NCI-H1048 (cell line): ENCODE measurements at places on chromosomes 1 and 21.

DNA sequence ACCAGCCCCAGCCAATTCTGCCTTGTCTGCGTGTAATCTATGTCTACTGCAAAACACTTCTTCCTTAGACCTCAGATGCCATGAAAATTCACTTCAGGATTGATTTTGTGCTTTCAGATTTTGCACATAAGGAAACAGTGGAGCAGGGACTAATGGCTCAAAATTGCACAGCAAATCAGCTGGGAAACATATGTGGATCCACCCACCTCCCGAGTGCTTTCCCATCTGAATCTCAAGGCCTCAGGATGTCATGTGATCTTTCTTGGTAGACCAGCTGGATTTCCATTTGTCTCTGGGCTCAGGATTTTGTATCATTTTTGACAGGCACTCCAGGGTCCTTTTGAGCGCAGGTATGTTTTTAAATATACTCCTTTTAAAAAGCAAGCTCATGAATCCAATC lies 158.6 kb downstream of the MIS18A start:
- DNase-seq: no peak

DNA sequence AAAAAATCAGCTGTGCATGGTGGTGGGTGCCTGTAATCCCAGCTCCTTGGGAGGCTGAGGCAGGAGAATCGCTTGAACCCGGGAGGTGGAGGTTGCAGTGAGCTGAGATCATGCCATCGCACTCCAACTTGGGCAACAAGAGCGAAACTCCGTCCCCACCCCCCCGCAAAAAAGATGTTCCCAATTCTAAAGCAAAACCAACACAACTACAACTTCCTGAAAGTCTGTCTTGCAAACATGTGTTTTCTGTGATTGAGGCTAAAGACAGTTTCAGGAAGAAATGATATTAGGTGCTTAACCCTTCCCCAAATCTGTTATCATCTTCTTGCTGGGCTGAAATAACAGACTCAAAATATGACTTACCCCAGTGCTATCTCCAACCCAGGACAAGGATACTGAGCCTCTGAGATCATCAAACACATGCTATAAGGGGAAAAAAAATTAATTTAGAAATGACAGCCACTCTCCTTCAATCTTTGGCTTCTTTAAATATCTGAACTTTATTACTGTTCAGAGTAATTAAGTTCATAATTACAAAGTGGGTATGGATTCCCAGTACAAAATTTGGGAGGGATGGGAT lies 28.5 kb downstream of the SORT1 start:
- no peak for DNase-seq

DNA sequence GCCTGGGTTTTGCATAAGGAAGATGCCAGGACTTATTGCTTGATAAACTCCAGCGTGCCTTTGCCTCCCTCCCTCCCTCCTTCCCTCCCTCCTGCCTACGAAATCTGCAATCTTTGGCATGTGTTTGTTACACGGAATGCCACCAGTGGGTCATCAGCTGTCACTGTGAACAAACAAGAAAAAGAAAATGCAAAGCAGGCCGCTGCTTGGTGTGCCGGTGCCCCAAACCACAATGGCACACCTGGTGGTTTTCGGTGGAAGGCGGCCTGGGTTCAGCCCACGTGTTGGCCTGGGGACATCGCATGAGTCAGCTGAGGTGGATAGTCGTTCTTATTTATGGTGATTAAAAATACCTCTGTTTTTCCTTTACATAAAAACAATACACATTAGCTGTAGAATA lies 16.3 kb upstream of the IFNLR1 start:
- DNase-seq: no peak

- no peak for DNase-seq
These were observed 14.0 kb downstream of the SFPQ start for GRCh38 chr1:35178874-35179380.

DNA sequence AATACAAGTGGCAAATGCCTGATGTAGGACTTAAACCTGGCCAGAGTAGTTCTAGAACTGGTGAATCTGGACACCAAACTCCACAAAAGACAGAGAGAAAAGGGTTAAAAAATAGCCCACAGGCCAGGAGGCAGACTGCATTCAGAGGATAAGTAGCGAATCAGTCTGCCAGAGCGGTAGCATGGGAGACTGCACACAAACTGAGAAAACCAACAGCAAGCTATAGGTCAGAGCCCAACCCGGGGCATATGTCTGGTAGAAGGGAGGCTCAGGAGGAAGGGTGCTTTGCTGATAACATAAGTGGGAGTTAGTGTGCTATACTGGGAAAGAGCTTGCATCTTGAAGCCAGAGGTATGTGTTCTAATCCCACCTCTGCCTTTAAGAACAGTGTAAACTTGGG lies 4.0 kb downstream of the LRRC53 start:
- DNase-seq: no peak

DNA sequence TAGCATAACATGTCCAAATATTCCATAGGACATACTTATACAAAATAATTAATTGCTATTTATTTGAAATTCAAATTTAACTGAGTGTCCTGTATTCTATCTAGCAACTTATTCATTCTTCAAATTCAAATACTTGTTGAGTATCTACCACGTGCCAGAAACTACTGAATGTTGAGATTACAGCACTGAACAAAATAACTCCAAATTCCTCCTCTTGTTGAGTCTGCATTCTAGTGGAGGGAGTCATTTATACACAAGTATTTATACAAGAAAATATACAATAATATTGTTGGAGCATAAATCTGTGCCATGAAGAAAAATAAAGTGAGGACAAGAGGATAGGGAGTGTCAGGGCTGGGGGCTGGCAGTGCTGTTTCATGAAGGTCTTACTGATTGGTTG lies 43.7 kb upstream of the CDC42BPA start:
- no peak for DNase-seq

DNA sequence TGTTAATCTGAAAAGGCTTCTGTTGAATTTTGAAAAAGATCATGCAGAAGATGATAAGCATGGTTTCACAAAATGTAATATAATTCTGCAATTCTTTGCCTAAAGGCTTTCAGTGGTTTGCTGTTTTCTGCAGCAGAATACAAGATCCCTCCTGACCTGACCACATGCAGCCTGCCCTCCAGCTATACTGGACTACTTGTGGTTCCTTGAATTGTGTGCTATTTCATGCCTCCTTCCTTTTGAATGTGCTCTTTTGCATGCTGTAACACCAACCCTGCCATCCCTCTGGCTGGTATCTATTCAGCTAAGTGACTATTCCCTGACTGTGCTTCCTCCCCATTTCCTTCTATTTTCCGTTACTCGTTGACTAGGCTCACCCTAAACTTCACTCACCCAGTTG lies 55.5 kb downstream of the CACNA1E start:
- DNase-seq: no peak

DNA sequence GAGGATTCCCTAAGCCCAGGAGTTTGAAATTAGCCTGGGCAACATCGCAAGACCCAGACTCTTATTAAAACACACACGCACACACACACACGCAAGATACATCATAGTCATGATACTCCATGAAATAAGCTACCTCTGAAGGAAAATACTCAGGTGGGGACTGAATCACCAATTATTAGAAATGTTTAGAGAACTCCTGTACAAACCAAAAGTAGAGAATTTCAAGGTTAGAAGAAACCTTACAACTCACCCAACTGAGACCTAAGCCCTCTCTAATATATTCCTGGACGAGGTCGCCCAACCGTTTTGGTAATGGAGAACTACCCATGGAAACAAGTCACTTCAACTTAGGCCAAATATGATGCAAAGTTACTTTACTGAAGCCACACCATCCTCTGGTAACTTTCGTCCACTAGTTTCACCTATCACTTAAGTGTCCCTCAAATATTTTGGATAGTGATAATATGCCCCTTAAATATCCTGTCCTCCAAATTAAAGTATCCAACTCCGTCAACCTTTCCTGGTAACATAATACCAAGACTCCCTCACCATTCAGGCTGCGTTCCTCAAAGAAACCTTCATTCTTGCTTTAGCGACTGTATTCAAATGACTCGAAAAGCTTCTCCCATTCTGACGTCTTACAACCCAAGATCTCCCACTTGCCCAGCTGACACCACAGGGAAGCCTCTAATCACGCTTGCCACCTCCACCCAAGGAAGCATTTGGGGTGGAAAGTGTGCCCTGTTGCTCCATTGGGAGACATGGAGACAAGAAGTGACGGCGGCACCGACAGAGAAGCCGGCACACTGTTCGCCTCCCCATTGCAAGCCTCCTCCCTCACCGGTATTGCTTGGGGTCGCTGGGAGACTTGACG lies 856 bp downstream of the NRDC start:
- no peak for DNase-seq

GRCh38 chr21:42097274-42097673 lies 26.2 kb downstream of the UMODL1 start:
- DNase-seq: no peak

DNA sequence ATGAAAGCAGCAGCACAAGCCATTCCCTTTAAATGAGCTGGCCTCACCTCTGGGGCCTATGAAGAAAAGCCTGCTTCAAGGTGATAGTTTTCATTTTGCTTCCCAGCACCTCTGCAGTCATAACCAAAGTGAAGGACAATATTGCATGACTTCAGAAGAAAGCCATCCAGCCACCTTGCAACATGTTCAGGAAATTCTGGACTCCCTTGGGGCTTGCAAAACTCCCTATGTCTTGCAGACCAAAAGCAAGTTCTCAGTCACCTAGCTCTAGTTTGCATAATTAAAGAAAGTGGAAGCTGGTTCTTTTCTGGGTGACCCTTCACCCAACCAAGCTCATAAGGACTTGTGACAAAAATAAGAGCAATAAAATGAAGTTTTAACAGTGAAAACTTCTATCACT lies 87.6 kb downstream of the GFI1 start:
- DNase-seq: no peak

DNA sequence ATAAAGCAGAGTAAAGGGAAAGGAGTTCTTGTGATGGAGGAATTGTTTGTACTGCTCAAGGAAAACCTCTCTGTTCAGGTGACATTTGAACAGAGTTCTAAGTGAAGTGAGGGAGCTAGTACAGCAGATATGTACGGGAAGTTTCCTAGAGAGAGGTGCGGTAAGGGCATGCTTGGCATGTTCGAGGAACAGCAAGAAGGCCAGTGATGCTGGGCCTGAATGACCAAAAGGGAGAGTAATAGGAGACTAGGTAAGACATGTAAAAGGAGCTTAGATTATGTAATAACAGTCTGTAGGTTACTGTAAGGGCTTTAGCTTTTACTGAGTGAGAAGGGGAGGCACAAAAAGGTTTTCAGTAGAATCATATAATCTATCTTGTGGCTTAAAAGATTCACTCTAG lies 63.9 kb downstream of the PIK3R3 start:
- DNase-seq: no peak

DNA sequence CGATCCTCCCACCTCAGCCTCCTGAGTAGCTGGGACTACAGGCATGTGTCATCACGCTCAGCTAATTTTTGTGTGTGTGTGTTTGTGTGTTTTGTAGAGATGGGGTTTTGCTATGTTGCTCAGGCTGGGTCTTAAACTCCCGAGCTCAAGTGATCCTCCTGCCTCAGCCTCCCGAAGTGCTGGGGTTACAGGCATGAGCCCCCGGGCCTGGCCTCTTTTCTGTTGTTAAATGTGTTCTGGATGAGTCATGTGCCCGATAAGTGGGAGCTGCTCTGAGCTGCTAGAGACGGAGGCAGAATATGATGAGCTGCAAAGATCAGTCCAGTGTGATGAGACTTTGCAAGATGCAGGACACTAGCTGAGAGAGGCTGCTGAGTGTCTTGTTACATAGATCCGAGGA lies 75.5 kb downstream of the VPS13D start:
- DNase-seq: no peak

GRCh38 chr1:185042737-185043136 lies 2.6 kb upstream of the RNF2 start:
- DNase-seq: no peak

- DNase-seq: no peak
These were observed 17.7 kb downstream of the PTPRC start for GRCh38 chr1:198656500-198656932.

DNA sequence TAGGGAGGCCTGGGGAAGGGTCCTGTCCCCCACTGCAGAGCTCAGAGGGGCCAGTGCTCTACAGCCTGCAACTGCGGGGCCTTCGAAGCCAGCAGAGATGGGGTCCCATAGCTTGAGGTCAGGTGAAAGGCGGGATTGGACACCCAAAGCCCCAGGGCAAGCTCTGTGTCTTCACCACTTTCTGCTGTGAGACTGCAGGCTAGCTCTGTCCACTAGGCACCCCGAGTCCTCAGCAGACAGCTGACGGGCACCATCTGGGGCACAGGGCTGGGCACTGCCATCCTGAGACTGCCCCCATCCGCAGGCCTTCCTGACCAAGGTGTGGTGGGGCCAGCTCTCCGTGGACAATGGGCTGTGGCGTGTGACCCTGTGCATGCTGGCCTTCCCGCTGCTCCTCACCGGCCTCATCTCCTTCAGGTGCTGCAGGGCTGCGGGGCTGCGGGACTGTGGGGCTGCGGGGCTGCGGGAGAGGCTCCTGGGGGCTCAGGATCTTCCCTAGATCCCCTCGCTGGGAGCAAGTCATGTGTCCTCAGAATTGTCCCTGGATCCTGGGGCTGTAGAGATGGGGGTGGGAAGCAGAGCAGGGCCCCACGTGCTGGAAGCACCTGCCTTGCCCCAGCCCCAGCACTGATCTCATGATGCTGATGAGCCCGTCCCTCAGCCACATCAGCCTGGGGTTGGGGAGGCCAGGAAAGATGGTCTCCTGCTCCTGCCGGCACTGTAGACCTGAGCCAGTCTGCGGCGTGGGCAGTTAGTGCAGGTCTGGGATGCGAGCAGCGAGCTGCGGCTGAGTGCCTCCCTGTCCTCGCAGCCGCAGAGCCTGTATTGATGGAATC lies 46.8 kb downstream of the TRPM2 start:
- no peak for DNase-seq
